Activated CD8-positive, alpha-beta T cell treated with anti-CD3 and anti-CD28 coated beads for 36 hours (primary cell): ENCODE measurements at places on chromosomes 1 and 21.

GRCh38 chr1:167695756-167696561, 25.8 kb upstream of the MPZL1 start:
- peaks cover 50% of the 10 kb centered on the region for H3K36me3 ChIP-seq
- no peak overlapping the region for H3K27ac ChIP-seq
- H3K4me1 ChIP-seq = no peaks in the 10 kb centered on the region
- H3K4me3 ChIP-seq = no peak overlapping the region
- H3K27me3 ChIP-seq = no peaks in the 10 kb centered on the region

GRCh38 chr1:192538407-192539296, 36.9 kb upstream of the RGS1 start:
- DNase-seq = peak; percentile 50
- H3K36me3 ChIP-seq = no peaks in the 10 kb centered on the region
- no peaks in the 10 kb centered on the region for H3K27me3 ChIP-seq
- peaks cover 46% of the 10 kb centered on the region for H3K4me1 ChIP-seq
- H3K4me3 ChIP-seq = no peak overlapping the region

- no peaks in the 10 kb centered on the region for H3K4me1 ChIP-seq
- DNase-seq = no peak
- H3K27me3 ChIP-seq = no peaks in the 10 kb centered on the region
- no peak overlapping the region for H3K27ac ChIP-seq
- H3K36me3 ChIP-seq = no peaks in the 10 kb centered on the region
Observed at GRCh38 chr1:166383635-166384346, 217.0 kb upstream of the FAM78B start.

DNA sequence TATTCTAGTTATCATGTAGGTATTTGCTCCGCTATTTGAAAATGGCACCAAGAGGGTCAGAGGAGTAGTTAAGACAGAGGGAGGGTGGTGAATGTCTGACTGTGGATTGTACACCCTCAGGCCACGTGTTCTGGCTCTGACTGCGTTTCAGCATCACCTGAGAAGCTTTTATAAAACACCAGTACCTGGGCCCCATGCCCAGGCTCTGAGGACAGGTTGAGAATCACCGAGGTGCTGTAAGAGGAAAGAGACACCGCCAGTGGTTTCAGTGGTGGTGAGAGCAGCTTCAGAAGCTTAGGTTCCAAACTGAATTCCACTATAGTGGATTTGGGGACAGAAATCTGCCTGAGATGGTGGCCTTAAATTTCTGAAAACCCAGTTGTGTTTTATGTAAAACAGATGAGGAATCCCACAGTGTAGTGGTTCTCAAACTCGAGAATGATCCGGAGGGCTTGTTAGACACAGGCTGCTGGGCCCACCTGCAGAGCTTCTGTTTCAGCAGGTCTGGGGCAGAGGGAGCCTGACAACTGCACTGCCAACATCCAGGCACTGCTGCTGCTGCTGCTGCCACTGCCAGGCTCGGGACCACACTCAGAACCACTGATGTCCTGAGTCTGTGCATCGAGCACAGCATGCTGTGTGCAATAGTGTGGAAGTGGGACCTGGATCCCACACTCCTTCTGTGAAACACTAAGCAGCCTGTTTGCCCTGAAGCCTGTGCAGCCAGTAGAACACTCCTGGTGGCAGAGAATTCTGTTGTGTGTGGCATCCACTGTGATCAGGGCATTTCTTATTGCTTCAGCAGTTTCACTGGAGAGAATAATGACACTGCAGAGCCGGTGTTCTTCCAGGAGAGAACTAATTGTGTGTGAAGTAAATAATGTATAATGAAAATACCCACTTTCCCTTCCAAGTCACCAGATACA, 98.7 kb downstream of the SUSD4 start:
- no peak overlapping the region for H3K27ac ChIP-seq
- no peaks in the 10 kb centered on the region for H3K36me3 ChIP-seq
- H3K27me3 ChIP-seq = no peaks in the 10 kb centered on the region
- H3K4me1 ChIP-seq = peaks cover 4% of the 10 kb centered on the region
- no peak for DNase-seq

DNA sequence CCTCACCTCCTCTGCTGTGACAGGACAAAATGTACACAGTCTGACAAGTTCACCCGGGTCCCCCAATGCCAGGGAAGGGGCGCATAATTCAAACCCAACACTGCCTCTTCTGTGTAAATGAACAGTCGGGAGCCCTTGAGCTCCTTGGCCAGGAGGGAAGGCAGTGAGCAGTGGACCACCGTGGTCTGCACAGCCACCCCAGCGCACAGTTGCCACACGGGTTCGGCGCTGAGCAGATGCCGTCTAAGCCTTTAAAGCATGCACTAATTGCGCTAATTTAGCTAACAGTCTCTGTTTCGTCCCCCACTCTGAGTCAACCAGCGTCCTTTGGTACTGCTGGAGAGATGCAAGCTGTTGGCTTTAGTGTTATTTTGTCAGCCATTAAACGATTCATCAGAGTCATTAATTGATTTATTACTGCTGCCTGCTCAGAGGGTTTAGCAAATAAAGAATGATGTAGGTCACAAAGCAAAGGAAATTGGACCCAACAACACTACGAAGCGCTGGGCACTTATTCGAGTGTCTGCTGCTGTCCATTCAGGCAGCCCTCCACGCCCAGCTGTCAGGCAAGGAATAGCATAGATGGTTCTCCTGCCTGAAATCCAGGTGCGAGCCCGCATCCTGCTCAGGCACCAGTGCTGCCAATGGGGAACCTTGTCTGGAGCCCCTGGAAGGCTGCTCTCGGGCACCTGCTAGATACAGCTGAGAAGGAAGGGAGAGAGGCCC, 91.5 kb downstream of the MRPL37 start:
- H3K27me3 ChIP-seq = no peaks in the 10 kb centered on the region
- no peak for DNase-seq
- no peak overlapping the region for H3K27ac ChIP-seq
- peaks cover 84% of the 10 kb centered on the region for H3K4me1 ChIP-seq

- H3K4me3 ChIP-seq = no peak overlapping the region
- DNase-seq = peak; percentile 74
- no peaks in the 10 kb centered on the region for H3K36me3 ChIP-seq
Observed at GRCh38 chr1:168824418-168825065, 95.5 kb upstream of the DPT start.

GRCh38 chr21:45866551-45866950, 115.0 kb upstream of the COL6A1 start:
- DNase-seq = no peak
- H3K27ac ChIP-seq = no peak overlapping the region
- no peak overlapping the region for H3K4me3 ChIP-seq
- H3K4me1 ChIP-seq = peaks cover 2% of the 10 kb centered on the region
